Iris pigment epithelial cell (primary cell): ENCODE measurements at places on chromosomes 11 and 22.
A peak's percentile ranks its signal among the peaks of the same experiment; 100 is the strongest.

DNA sequence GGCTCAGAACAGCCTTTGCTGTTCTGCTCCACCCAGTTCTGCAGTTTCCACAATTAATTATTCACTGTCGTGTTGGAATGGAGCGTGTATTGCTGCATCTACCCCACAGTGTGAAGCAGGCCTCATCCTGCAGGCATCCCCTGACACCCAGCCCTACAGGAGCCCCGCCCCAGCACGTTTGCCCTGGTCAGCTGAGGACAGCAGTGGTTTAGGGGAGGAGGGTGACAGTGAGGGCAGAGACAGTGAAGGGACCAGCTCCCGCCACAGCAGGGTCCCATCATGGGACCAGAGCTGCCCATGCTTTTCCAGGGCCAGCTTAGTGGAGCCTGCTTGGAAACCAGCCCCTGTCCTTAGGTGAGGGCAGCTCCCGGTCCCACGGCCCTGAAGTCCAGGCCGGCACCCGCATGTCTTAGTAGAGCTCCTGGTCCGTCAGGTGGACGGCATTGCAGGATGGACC, 273.0 kb downstream of the TBC1D22A start:
- no peak for DNase-seq

DNA sequence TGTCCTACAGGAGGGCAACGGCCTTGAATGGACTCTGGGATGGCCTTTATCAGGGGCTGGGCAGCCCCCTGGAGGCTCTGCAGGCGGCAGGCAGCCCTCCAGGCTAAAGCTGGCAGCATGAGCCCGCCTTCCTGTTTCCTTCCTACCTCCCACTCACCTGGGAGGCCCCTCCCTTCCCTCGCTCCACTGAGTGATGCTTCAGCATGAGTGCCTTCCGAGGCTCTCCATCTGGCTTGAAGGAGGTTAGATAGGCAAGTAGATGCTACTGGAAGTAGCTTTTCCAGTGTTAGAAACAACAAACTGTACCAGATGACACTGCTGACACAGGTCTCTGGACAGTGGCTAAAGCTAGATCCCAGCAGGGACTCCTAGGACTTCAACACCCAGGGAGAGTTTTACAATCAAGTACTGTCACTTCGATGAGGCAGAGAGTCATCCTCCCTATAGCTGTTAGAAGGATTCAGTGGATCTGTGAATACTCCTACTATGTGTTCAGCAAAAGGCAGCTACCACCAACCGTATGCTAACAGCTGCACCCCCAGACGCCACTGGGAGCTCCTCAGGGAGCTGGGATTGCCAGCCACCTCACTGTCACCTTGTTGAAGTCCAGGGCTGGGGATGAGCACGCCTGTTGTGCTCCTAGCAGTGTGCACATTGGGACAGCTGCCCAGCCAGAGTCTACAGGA, 4.1 kb upstream of the SLC25A1 start:
- no peak for DNase-seq

DNA sequence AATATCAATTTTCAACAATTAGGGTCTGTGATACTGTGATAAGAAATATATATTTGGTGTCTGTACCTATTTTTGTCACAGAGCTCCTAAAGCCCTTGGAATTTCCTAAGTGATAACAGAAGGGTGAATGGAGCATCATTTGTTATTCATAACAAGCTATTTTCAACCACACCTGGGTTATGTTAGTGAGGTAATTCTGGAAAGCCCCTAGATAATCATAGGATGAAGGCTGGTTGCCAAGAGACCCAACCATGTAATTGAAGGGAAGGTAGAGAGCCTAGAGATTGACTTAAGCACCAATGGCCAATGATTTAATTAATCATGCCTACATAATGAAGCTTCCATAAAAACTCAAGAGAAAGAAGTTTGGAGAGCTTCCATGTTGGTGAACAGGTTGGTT, 109.4 kb downstream of the KIF18A start:
- no peak for DNase-seq

DNA sequence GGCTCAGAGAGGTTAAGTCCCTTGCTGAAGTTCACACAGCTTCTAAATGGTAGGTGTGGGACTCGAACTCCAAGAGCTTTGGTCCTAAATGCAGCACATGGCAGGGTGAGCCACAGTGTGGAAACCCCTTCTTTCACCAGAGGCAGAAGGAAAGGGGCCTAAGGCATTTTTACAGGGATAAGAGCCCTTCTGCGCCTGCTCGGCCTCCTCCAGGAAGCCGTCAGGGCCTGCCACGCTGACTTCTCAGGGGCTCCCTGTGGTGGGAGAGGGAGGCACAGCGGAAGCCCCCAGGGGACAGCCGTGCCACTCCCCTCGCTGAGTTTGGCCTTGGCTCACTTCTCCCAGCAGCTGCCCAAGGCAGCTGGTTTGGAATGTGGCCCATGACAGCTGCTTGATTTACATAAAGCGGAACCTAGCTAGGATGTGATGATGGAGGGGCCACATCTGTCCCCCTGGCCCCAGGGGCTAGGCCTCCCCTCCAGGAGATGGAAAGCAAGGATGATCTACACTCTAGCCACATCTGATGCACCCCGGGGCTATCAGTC, 35.4 kb downstream of the CD82 start:
- no peak for DNase-seq

DNA sequence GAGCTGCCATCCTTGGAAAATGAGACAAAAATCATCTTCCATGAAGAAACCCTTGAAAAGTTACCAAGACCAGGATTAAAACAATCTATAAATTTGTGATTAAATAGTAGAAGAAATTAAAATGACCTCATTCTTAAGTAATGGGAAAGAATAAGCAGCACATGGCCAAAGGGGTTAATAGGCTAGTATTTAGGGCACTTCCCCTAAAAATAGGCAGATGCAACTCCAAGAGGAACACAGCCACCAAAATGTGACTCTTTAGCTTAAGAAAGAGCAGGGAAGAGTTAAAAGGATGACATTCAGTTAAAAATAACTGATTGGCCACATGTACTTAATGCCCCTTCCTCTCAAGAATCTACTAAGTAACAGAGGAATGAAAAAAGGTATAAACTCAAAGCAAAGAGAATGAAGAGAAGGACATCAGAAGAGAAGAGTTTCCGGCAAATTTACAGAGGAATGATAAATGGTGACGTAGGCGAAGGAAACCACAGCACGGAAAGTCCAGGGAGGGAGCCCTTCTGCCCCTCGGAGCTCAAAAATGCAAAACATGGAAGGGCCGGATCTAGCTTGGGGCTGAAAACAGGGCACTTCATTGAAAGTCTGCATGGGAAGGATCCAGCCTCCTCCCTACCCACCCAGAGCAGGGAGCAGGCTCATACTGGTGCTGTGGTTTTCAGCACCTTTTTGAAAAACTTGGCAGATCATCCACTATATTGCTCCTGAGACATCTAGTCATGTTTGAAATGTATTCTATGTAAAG, 17.8 kb downstream of the SCUBE2 start:
- no peak for DNase-seq

DNA sequence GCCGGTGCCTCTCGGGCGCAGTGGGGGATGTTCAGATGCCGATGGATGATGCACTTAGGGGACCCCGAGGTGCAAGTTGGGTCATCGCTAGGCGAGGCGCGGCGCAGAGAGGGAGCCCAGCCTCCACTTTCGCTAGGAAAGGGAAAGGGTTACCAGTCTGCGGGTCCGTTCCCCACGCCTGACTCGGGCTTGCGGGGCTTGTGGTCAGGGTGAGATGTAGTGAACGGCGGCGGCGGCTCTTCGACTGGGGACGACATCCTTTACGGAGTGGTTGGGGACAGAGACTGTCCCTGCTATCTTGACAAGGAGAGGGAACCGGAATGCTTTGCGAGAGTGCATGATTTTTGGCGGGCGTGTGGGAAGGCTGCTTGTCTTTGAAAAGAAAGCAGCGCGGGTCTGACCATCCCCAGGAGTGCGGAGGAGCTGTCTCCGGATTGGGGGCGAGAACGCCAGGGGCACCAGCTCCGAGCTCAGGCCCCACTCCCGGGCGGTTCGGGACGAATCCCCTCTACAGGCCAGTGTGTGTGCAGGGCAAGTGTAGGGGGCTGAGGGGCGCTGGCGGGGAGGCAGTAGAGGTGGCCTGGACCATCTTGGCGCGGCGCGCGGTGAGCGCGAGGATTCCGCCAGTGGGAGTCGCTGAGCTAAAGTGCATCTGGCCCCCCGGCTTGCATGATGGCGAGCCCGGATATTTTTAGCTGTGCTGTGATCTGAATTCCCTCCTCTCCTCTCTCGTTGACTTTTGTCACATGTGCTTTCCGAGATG, 1.1 kb downstream of the FAT3 start:
- DNase-seq, result peak; percentile 3

- DNase-seq, result peak; percentile 60
Measured at GRCh38 chr22:37242395-37242918, 1.6 kb downstream of the RAC2 start.

GRCh38 chr11:624705-625635, at the start of gene CDHR5:
CDHR5 (minus strand) TSS chr11:624955; CDS start chr11:624902, 53 bp downstream.
- DNase-seq, result no peak

- no peak for DNase-seq
Measured at GRCh38 chr11:31818874-31819331, 7.8 kb upstream of the PAX6 start.

DNA sequence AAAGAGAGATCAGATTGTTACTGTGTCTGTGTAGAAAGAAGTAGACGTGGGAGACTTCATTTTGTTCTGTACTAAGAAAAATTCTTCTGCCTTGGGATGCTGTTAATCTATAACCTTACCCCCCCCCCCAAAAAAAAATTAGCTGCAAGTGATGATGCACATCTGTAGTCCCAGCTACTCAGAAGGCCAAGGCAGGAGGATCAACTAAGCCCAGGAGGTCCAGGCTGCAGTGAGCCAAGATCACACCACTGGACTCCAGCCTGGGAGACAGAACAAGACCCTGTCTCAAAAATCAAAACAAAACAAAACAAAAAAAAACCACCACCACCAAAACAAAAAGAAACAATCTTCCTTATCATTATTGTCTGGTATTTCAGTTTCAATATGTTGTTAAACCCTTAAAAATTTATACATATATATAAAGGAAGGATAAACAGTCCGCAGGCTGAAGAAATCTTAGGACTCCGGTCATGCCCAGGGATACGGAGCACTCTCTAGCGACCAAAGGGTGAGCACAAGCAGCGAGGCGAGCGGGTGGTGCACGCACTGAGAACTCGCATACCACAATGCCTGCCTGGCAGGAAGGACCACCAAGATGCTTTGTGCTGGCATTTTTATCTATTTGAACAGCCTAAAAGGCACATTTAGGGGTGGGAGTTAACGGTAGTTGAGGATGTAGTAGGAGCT, 6.4 kb downstream of the POLDIP3 start:
- DNase-seq, result no peak

GRCh38 chr22:50705219-50705691, 32.6 kb downstream of the SHANK3 start:
- peak; percentile 89 for DNase-seq

DNA sequence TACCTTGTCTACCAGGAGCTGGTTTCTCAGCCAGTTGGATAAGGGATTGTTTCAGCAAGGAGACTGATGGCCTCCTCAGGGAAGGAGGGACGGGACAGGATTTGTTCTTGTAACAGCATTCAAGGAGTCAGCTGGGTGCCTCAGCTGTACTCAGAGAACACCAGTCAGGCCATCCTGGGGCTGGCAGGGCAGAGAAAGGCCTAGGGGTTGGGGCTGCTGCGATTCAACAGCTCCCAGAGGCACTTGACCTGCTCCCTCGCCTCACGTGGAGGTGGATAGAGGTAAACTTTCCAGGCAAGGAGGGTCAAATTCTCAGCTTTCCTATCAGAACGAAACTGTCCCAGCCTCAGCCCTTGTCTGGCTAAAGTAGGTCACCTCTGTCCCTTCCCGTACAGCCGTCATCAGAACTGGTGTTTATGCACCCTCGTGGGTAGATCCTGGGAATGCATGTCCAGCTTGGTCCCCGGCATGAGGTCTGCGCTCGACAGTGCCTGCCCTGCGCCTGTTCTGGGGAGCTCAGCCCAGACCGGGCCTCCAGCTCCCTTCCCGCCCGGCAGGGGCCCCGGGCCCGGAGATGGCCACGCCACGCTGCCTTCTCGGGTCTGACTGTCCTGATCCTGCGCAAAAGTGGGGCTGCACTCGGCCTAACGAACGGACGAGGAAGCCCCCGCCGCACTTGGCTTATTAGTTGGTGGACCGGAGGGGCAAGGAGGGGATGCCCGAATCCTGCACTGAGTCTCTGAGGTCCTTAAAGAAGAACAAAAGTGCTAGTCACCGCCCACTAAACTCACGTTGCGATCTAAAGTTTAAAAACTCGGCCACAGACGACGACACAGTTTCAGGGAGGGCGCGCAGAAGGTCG, 762 bp upstream of the CCDC134 start:
- peak; percentile 10 for DNase-seq

GRCh38 chr11:80719292-80719646, 1278.4 kb upstream of the TENM4 start:
- DNase-seq, result no peak

DNA sequence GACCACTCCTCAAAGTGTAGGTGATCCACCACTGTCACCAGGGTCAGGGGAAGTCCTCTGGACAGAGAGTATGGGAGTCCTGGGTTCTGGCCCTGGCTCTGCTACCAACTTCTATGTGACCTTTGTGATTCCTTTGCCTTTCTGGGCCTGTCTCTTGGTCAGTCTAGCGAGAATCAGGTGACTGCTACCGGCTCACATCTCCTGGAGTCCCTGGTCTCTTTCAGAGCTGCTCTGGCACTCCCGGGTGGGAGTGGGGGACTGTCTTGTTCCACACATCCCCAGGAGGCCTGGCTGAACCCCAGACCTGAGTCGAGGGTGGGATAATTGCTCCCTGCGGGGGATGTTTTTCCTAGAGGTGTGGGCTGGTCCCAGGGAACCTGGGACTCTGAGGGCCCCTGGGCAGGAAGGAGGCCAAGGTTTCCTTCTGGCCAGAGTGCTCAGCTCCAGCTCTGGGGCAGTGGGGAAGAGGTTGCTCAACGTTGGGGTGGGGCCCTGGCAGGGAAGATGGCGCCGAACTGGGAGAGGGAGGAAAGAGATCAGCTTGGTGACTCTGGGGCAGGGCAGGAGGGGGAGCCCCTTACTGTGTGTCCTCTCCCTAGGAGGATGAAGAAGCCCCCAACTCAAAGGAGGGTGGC, 2.1 kb downstream of the SOX10 start:
- DNase-seq, result no peak

DNA sequence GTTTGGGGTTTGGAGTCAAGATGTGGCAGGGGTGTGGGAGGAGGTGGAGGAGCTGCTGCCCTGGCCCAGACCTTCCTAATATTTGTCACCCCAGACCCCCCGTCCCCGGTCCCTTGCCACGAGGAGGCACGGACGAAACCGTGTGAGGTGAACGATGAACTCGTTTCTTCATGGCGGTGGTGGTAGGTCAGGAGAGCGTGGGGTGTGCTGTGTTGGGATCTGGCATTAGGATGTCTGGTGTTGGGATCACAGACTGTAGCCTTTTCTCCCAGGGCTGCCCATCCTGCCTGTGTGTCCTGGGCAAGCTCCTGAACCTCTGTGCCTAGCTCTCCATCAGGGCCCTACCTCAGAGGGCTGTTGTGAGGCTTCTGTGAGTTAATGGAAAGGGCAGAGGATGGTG, 8.4 kb downstream of the MAPK8IP2 start:
- no peak for DNase-seq
